ENCODE measurements at places on chromosomes 12 and 14.

DNA sequence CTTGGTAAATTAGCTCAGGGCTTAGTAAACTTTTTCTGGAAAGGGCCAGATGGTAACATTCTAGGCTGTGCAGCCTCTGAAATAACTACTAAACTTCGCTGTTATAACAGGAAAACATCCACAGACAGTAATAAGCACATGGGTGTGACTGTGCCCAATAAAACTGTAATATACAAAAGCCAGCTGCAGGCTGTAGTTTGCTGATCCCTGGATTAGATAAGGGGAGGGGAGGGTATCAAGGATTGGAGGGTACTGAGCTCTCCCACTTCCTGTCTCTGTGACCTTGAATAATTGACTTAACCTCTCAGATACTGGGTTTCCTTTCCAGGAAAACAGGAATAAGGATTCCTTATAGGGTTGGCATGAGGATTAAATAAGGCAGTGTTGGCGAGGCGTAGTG, 81.2 kb downstream of the CCDC60 start:
- no peak for DNase-seq

DNA sequence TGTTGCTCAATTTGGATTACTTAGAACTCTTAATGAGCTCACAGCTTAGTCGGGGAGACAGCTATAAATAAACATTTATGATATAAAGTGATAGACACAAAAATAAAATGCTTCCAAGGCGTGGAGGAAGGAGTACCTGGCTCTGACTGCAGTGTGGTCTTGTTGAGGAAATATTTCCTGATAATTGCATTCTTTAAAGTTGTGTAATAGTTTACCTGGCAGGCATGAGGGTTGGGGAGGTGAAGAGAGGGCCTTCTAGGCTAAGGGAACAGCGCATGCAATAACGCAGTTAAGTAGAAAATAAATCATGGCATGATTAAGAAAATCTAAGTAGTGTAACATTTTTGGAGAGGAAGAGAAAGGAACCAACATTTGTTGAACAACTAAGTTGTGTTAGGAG, 260.5 kb upstream of the ATP2B1 start:
- no peak for DNase-seq

- DNase-seq = peak; percentile 48
Observed at GRCh38 chr12:75560167-75560566, 48.8 kb upstream of the KRR1 start.

DNA sequence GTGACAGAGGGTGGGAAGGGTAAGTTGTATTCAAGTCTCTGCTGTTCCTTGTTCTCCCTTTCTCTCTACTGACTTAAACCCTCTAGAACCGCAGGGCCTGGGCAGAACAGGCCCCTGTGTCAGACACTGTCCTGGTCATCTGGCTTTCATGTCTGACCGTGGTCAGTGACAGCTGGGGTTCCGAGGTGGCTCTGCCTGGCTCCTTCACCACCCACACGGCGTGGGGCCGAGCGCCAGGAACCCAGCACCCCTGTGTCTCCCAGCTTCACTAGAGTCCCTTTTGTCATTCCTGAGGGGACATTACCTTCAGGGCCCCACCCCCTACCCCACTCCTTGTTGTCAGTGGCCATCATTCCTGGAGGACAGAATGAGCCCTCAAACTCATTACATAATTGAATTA, 168.9 kb downstream of the ADGRD1 start:
- no peak for DNase-seq

DNA sequence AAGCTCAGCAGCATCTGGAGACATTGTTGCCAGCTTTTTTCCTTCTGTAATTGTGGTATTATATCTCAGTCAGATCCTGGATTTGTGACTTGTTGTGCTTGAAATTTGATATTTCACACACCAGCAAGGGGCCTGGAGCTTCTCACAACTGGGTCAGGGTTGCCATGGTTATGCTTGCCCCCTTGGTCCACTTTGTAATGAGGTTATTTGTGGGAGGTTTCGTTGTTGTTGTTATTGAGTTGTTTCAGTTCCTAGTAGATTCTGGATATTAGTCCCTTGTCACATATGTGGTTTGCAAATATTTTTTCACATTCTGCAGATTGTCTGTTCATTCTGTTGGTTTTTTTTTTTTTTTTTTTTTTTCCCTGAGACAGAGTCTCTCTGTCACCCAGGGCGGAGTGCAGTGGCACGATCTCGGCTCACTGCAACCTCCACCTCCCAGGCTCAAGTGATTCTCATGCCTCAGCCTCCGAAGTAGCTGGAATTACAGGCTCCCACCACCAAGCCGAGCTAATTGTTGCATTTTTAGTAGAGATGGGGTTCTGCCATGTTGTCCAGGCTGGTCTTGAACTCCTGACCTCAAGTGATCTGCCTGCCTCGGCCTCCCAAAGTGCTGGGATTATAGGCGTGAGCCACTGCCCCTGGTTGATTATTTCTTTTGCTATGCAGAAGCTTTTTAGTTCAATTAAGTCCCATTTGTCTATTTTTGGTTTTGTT, 80.6 kb upstream of the ETV6 start:
- DNase-seq = no peak

DNA sequence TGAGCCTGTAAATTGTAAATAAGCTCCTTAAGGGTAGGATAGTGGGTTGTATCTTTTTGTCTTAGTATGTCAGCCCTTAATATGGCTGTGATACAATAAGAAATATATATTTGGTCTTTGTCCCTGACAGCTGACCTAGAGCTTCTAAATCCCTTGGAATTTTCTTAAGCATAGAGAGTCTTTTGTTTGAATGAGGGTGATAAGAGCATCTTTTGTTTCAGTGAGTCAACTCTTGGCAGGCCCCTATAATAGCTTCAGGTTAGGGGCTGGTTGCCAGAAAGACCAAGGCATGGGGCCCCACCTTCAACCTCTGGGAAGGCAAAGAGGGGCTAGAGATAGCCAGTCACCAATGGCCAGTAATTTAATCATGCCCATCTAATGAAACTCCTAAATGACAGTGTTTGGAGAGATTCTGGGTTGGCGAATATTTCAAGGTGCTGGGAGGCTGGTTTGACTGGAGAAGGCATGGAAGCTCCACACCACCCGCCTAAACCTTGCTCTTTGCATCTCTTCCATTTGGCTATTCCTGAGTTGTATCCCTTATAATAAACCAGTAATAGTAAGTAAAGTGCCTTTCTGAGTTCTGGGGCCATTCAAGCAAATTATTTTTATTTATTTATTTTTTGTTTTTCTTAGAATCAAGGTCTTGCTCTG, 10.5 kb downstream of the PALS1 start:
- peak; percentile 66 for DNase-seq
